ENCODE measurements at places on chromosomes 11 and 22.
A peak's percentile ranks its signal among the peaks of the same experiment; 100 is the strongest.

DNA sequence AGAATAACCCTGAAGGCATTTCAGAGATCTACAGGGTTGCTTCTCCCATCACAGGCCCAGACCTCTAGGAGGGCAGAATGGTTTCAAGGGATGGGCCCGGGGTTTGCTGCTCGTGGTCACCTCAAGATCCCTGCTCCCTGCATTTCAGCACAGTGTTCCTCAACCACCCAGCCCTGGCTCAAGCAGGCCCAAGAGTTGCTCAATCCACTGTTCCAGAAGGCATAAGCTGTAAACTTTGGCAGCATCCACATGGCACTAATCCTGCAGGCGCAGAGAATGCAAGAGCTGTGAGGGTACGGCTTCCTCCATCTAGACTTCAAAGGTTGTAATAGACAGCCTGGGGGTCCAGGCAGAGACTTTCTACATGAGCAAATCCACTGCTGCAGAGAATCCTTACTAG is 225.0 kb upstream of the UBASH3B start:
- DNase-seq = no peak

GRCh38 chr22:31631436-31631835 is 30.6 kb downstream of the PISD start:
- DNase-seq = no peak

- no peak for DNase-seq
Measured at GRCh38 chr11:134586726-134587125, 174.7 kb upstream of the B3GAT1 start.

DNA sequence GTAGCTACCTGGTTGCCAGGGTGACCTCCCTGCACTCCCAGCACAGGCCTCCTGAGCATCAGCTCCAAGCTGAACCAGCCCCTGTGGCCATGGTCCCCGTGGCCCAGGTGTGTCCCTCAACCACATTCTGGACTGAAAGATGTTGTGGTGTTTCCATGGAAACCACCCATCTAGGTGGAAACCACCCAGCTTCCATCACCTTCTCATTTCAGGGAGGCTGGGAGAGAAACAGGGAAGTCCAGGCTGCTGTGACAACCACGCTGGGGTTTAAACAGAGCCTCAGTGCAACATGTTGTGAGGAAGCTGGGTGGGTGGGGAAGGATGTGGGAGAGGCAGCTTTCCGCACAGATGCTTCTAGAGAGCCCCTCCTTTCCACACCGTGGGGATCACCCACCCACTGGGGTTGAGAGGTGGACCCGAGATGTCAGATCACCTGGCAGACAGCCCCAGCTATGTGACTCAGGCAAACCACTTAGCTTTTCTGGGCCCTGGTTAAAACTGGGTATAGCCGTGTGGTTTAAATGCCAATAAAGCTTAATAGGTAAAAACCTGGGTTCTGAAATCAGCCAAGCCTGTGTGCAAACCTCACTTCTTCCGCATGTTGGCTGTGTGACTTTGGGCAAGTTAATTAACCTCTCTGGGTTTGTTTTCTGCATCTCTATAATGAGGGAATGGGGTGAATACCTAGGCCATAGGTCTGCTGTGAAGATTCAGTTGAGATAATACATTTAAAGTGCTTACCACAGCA is 46.4 kb downstream of the CD82 start:
- peak; percentile 76 for DNase-seq

DNA sequence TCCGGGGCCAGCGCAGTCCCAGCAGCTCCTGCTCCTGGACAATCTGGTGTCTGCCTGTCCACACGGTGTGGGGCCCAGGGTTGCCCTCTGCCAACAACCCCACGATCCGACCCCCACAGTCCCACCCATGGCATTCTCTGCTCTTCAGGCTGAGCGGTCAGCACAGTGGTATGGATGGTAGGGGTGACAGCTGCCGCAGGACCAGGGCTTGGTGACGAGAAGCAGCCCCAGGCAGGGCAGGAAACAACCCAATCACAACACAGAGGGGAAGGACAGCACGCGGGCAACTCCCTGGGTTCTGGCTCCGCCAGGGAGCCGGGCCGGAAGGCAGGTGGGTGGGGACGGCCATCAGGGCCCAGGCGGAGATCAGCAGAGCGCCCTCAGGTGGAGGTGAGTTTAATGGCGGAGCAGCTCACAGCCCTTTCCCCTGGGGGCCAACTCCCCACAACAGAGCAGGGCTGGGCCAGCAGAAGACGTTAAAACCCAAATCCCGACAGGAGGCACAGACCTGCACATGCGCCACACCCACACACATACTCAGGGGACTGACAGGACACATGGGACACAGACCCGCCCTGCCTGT is 5.3 kb upstream of the CHADL start:
- no peak for DNase-seq

DNA sequence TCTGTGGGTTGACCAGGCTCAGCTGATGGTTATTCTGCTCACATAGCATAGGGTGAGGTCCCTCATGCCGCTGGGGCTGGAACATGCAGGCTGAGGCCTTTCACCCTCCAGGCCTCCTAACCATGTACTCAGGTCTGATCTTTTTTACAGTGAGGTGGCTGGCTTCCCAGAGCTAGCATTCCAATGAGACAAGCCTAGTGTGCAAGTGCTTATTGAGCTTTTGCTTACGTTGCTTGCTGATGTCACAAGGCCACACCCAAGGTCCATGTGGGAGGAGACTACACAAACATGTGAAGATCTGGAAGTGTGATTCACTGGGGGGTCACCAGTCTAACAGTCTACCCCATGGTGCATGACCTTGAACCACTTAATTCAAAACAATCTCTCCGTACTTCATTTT is 33.9 kb downstream of the ISX start:
- DNase-seq = no peak

- no peak for DNase-seq
Measured at GRCh38 chr22:34068001-34068400, 147.7 kb upstream of the LARGE1 start.

DNA sequence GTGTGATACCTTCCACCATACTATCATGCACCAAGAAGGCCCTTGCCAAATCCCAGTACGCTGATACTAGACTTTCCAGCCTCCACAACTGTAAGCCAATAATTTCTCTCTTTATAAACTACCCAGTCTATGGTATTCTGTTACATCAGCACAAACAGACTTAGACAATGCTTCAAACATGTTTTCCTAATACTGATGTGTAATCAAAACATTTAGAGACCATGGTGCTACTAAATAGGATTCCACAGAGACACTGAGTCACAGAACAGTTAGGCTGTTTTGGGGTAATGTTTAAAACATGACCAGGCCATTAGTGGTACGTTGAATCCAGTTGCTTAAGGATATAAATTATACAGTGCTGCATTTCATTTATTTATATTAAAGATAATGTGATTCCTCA is 103.7 kb downstream of the PICALM start:
- no peak for DNase-seq

DNA sequence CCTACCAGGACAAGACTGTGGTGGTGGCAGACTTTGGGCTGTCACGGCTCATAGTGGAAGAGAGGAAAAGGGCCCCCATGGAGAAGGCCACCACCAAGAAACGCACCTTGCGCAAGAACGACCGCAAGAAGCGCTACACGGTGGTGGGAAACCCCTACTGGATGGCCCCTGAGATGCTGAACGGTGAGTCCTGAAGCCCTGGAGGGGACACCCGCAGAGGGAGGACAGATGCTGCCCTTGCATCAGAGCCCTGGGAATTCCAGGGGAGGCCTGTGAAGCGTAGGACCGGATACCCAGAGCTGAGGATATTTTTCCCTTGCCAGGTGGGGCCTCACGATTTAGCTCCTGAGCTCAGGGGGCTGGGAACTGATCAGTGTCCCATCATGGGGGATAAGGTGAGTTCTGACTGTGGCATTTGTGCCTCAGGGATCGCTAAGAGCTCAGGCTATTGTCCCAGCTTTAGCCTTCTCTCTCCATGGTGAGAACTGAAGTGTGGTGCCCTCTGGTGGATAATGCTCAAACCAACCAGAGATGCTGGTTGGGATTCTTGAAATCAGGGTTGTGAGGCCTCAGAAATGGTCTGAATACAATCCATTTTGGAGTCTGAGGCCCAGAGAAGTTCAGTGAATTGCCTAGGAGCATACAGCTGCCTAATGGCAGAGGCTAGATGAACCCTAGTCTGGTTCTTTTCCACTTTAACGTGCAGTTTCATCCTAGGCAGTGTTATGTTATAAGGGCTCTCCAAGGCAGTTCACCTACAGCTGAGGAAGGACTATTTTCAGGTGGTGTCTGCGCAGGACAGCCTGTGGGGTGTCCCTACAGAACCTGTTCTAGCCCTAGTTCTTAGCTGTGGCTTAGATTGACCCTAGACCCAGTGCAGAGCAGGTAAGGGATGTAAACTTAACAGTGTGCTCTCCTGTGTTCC is 19.5 kb downstream of the PIK3IP1 start:
- peak; percentile 57 for DNase-seq

- DNase-seq = no peak
Measured at GRCh38 chr11:117600234-117600783, 196.7 kb downstream of the DSCAML1 start.

- DNase-seq = no peak
Measured at GRCh38 chr22:45224988-45225731, 15.5 kb downstream of the KIAA0930 start.

DNA sequence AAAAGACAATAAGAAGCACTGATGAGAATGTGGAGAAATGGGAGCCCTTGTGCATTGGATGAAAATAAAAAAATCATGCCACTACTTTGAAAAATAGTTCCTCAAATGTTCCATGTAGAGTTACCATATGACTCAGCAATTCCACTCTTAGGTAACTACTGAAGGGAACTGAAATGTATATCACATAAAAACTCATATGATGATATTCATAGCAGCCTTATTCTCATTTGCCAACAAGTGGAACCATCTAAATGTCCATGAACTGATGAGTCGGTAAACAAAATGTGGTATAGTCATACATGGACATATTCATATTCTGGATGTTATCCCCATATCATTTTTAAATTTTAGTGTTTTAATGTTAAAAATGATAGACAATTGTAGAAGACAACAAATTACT is 3.5 kb downstream of the KRTAP5-9 start:
- DNase-seq = no peak

DNA sequence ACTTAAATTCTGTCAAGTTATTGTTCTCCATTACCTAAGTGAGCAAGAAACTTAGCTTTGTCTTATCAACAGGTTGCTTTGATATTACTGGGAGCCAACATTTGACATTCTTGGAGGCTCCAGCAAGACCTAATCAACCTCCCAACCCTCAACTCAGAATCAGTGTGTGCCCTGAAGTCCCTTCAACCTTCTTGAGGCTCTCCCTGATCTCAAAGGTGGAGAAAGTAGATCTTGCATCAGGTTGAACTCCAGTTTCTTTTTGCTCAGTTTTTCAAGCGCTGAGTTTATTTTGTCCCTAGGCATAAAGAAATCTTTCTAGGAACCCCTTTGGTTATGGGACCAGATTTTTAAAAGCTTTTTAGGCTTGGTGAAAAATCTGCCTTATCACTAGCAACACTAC is 1.4 kb downstream of the FAM111A start:
- DNase-seq = no peak

DNA sequence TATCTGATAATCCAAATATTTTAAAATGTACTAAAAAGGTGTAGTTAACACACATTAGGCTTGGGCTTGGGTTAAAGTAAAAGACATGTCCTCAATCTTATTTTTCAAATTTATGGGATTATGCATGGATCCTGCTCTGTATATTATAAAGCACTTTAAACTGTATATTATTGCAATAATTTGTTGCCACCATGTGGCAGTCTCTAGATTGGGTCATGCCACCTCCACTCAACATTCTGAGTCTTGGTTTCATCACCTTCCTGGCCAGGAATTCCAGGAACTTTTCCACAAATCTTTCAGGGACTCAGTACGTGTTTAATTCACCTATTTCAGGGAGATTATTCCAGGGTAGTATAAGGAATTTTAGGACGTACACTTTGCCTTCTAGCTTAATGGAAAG is 695.5 kb downstream of the FAM181B start:
- DNase-seq = no peak

GRCh38 chr11:48384670-48385069 is 18.4 kb upstream of the OR4C5 start:
- no peak for DNase-seq

DNA sequence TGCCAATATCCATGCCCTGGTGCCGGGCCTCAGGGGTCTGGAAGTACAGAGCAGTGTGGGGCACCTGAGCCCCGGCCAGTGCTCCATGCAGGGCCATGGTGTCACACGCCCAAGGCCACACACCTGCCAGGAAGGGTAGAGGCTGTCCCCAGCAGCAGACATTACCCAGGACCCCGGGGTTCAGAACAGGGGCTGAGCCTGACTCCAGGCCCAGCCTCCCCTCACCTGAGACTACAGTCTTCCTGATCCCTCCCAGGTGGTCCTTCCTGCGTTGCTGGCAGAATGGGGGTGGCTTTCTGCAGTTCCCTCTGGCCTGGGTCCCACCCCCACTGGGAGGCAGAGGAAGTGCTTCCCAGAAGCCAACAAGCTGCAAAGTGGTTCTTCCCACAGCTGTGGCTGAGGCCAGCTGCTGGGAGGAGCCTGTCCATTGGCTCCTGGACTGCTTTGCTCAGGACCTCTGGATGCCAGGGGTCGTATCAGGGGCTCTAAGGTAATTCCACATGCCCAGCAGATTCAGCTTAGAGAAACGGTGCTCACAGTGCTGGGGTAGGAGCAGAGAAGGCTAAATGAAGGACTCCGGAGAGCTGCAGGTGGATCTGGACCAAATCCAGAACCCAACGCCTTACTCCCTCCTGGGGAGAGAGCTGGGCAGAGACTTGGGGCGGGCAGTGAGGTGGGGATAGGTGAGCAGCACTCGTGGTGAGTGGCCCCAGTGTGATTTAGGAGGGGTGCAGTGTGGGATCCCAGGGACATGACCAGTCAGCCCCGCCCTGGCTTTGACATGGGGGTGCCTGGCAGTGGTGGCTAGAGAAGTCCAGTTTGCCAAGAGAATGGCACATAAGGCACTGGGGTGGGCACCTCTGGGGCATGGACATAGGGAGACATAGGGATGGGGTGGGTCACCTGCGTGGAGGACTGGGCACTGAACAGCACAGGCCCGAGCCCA is 12.6 kb downstream of the TCIRG1 start:
- no peak for DNase-seq

- no peak for DNase-seq
Measured at GRCh38 chr11:118524757-118525470, 2.4 kb upstream of the TTC36 start.

DNA sequence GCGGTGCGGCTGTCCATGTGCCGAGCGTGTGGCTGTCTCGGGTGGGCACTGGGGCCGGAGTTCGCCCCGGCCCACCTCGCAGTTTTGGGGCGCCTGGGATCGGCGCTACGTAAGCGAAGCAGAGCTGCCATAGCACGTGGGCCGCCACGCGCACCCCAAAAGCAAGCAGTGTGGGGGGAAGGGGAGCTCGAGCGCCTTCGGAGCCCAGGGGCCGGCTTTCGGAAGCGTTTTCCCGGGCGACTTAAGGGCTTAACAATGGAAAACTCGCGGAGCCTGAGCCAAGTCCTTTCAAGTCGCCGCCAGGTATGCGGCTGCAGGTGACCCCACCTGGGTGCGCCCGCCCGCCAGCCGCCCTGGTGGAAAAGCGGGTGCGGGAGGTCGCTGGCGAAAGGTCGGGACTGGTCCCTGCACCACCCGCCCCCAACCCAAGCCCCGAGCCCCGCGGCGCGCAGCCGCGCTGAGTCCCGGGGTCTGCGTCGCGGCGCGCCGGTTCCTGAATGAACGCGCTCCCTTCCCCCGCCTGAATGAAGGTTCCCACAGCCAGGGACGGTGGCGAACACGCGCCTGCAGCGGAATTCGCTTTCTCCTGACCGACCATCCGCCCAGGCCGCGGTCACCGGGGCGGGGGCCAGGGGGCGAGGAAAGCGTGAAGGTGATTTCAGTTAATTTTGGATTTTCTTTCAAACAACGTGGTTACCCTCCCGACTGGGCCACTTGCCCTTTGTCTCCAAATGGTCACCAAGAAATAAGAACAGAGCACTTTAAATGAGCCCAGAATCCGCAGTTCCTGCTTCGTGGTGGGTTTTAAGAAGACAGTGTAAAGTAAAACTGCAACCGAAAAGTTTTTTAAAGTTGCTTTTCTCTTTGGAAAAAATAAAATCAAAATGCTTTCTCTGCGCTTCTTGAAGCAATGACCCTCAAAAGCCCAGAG is 2.8 kb upstream of the CCND1 start:
- DNase-seq = no peak
